ENCODE measurements at places on chromosomes 11 and 22. TPM values are rescaled to one million over a fixed set of nuclear protein-coding genes. Genes with fewer than 3 reads are reported as not detected.

Gene SCT
- total RNA-seq = not detected

Gene SMIM35
- total RNA-seq = not detected

GRCh38 chr11:47359162-47359561 is 6.7 kb upstream of the MYBPC3 start:
- DNase-seq = no peak

GRCh38 chr11:76854709-76855108 is 6.0 kb upstream of the ACER3 start:
- no peak for DNase-seq

Gene IGSF9B
- 0.74 TPM for total RNA-seq

GRCh38 chr11:129896062-129896461 is 684 bp upstream of the NFRKB start:
- DNase-seq = no peak

Gene ADAMTS15
- total RNA-seq = not detected

DNA sequence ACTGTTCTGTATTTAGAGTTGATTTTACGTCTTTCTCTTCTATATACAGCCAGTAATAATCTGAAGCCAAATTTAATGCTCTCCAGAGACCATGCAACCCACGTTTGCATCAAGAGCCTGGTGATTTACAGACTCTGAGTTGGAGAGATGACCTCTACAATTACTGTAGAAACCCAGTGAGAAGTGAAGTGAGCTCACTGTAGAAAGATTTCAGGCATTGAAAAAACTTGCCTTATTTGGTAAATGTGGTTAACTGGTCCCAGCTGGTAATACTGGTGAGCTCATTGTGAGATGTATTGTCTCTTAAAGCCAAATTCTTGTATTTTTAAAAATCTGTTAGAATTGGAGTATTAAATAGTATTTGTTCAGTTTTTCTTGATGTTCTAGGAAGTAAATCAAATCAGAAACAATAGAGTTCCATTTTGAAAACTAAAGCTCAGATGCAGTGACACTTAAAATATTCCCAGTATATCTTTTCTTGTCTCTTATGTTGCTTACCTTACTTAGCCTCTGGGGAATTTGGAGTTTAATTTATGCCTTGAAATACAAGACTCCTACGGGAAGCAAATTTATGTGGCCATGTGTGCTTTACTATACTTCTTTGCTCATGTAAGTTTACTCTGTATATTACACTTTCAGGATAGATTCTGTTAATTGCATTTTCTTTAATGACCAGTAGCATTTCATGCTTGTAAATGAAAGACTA is 189.9 kb downstream of the ARHGAP42 start:
- DNase-seq = no peak

GRCh38 chr11:69593851-69594250 is 47.1 kb upstream of the CCND1 start:
- no peak for DNase-seq

Gene MRGPRX3
- not detected for total RNA-seq

Gene GGT1
- total RNA-seq = 99.6 TPM

GRCh38 chr22:37633089-37633624 is 6.3 kb upstream of the SH3BP1 start:
- no peak for DNase-seq

DNA sequence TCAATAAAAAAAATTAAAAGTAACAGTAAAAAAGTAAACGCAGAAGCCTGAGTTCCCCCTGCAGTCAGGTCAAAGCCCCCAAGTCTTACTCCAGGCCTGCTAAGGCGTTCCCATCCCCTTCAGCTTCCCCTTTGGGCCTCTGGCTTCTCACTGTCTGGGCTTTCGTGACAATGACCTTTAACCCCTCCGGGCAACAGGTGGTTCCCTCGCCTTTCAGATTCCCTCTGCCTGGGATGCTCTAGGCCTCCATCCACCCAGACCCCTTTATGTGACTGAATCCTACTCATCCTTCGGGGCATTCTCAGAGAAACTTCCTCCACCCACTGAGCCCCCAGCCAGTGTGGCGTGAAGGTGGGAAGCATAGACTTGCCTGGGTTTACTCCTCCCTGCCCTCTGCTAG is 8.0 kb downstream of the MPST start:
- DNase-seq = no peak

DNA sequence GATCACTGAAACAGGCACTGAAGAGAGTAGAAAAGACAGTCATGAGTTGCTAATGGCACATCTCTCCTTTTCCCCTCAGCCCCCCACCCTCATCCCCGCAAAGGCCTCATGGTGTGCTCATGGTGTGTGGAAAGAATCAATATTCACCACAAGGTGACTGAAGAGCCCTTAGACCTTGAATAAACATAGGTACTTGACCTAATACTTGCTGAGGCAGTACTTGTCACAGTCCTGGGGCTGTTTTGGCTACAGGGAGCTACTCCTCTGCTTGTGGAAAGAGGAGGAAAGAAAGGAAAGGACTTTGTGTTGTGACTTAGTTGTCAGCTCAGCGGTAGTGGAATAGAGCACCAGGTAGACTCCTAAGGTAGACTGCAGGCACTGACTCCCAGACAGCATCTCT is 537.8 kb upstream of the CCDC179 start:
- no peak for DNase-seq

DNA sequence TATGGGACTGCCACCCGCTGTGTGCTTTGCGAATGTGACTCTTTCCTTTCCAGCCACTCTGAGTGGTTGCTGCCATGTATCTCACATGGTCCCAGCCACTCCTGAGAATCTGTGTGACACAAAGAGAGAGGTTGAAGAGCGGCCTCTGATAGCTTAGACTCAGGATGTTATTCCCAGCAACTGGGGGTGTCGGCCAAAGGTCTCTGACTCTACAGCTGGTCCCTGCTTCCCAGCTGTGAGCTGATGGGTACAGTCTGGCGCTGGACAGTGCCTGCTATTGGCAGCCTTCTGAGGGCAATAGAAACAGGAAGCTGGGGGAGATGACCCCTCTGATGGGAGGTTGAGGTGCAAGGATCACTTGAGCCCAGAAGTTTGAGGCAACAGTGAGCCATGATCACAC is 105.1 kb downstream of the RRAS2 start:
- DNase-seq = no peak

- DNase-seq = peak; percentile 82
Measured at GRCh38 chr22:26461188-26461810, 22.3 kb downstream of the HPS4 start.

Gene FGF19
- not detected for total RNA-seq

DNA sequence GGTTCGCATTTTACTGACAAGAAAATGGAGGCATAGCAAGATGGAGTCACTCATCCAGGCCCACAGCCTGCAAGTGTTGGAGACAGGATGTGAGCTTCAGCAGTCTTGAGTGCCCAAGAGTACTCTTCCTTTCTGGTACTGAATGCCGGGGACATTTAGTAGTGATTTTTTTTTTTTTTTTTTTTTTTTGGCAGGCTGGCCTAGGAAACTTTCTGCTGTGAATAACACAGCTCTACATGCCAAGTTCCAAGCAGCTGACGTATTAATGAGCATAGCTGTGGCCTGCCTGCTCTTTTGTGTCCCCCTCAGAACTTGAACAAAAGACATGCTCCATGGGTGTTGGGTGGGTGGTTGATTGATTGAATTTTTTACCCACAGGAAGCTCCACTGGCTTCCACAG is 195.5 kb upstream of the CADM1 start:
- DNase-seq = peak; percentile 39

Gene VWA5A
- 0.98 TPM for total RNA-seq

DNA sequence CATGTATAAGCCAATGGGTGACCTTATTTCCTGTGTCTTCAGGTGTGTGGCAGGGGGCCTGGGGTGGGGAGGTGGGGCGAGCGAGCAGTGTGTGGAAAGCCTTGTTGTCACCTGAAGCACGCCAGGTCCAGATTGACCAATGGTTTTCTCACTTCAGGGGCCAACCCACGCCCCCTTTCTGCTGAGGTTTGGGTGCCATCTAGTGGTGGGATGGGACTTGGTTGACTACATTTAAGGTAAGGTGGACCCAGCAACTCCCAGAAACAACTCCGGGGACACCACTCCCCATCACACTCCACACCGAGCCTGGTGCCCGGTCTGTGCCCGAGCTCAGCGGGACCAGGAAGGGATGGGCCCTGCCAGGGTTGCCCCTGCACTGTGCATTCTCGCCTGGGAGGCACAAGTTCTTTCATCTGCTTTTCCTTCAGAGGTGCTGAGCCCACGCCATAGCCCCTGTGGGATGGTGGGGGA is 40.0 kb downstream of the TPCN2 start:
- peak; percentile 93 for DNase-seq

- peak; percentile 77 for DNase-seq
Measured at GRCh38 chr11:83493917-83494316, 207.8 kb upstream of the CCDC90B start.

- no peak for DNase-seq
Measured at GRCh38 chr11:433641-434040, 8.2 kb downstream of the ANO9 start.

GRCh38 chr11:1323774-1324173 is 14.3 kb upstream of the TOLLIP start:
- no peak for DNase-seq

Gene OR5P2
- not detected for total RNA-seq

Gene INS
- total RNA-seq = not detected

DNA sequence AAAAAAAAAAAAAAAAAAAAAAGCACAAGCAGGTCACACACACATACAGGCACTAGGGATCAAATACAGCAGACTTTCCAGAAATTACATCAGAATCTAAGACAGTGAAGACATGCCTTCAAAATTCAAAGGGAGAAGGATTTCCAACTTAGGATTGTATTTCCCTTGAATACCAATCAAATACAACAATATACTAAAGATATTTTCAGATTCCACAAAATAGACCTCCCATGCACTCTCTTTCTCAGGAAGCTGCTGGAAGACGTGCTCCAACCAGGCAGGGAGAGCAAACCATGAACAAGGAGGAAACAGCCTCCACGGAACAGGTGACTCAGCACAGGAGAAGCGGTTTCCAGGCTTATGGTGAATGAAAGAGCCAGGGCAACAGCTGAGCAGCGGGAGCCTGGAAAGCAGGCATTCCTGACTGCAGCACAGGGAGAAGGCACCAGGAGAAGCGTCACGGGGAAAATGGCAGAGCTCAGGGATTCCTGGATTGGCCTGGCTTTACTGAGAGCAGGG is 32.0 kb downstream of the TMEM184B start:
- peak; percentile 86 for DNase-seq

GRCh38 chr11:60528465-60528864 is 13.3 kb downstream of the MS4A13 start:
- no peak for DNase-seq

GRCh38 chr11:77204754-77205466 is 76.9 kb downstream of the MYO7A start:
- no peak for DNase-seq

DNA sequence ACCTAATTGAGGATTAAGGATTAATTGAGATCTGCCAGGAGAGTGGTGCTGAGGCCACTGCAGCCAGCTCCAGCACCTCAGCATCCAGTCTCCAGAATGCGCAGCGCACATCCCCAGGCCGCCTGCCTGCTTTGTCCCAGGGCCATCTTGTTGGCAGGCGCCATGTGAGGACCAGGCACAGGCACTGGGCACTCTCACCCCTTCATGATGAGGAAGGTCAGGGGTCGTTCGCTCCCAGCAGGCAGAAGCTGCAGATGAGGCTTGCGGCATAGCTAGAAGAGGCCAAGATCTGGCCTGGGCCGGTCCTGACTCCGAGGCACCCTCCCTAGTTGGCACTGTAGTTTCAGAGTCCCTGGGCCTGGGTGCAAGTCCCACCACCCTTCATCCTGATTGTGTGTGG is 6.4 kb downstream of the CABP2 start:
- DNase-seq = no peak

GRCh38 chr11:808427-809286 is 1.1 kb upstream of the RPLP2 start:
- peak; percentile 83 for DNase-seq

- no peak for DNase-seq
Measured at GRCh38 chr22:47190957-47191670, 428.7 kb downstream of the TBC1D22A start.

- DNase-seq = no peak
Measured at GRCh38 chr11:128942817-128943427, at the start of gene TP53AIP1. Gene TP53AIP1 (minus strand): TSS chr11:128942871. CDS start chr11:128937818, 5,053 bp downstream.

Gene PDGFD
- 5.7 TPM for total RNA-seq

Gene OR52N4
- total RNA-seq = not detected

Gene ACR
- not detected for total RNA-seq

- DNase-seq = peak; percentile 72
Measured at GRCh38 chr22:29784451-29785361, 17.5 kb downstream of the UQCR10 start.

Gene MISFA
- total RNA-seq = not detected

GRCh38 chr11:44585421-44585820 is 20.0 kb downstream of the CD82 start:
- no peak for DNase-seq

DNA sequence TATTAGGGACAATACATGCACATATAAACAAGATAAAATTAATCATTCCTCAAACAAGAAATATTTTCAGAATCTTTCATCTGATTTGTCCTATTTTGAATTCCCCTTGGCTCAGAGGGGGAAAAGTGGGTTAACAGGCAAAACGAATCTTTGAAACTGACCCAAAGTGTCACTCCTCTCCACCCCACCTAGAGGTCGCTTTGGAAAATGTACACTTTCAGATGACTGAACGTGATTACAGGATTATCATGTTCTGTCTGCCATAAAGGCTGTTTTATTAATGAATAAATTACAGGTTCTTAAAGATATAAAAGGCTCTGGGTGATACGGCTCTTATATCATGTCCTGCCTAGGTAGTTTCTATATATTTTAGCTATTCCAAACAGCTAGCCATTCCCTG is 1735.0 kb downstream of the LRRC4C start:
- DNase-seq = no peak

Gene ARHGAP20
- total RNA-seq = not detected

DNA sequence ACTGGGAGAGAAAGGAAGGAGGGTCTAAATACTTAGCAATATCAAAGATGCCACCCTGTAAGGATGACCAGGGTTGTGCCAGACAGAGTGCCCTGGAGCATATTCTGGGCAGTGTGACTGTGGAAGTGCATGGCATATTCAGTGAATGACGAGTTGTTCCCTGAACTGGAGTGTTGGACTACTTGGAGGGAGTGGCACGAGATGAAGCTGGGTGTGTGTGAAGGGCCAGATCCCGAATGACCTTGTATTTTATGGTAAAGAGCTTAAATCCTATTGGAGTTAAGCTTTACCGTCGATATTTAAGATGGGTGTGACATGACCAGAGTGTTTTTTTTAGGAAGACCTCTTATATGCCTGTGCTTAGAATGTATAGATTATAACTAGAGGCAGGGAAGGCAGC is 48.8 kb downstream of the STIM1 start:
- DNase-seq = no peak

Gene CEND1
- 0.74 TPM for total RNA-seq

DNA sequence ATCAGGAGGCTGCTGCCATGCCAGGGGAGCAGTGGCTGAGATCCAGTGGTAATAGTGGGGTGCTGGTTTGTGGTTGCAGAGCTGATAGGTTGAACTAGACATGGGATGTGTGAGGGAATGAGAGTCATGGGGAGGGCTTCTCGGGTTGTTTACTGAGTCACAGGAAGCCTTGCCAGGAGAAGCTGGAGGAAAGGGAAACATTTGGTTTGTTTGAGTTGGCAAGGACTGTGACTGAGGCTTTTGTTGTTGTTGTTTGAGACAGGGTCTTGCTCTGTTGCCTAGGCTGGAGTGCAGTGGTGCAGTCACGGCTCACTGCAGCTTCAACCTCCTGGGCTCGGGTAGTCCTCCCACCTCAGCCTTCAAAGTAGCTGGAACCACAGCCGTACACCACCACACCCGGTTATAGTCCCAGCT is 49.3 kb downstream of the CABIN1 start:
- DNase-seq = no peak
